ENCODE measurements at places on chromosomes 7 and 10.

- ATAC-seq, result no peak
Measured at GRCh38 chr10:19658131-19658530, 158.1 kb upstream of the PLXDC2 start.

GRCh38 chr7:20681258-20681882 lies 65.9 kb downstream of the ABCB5 start:
- ATAC-seq, result no peak

DNA sequence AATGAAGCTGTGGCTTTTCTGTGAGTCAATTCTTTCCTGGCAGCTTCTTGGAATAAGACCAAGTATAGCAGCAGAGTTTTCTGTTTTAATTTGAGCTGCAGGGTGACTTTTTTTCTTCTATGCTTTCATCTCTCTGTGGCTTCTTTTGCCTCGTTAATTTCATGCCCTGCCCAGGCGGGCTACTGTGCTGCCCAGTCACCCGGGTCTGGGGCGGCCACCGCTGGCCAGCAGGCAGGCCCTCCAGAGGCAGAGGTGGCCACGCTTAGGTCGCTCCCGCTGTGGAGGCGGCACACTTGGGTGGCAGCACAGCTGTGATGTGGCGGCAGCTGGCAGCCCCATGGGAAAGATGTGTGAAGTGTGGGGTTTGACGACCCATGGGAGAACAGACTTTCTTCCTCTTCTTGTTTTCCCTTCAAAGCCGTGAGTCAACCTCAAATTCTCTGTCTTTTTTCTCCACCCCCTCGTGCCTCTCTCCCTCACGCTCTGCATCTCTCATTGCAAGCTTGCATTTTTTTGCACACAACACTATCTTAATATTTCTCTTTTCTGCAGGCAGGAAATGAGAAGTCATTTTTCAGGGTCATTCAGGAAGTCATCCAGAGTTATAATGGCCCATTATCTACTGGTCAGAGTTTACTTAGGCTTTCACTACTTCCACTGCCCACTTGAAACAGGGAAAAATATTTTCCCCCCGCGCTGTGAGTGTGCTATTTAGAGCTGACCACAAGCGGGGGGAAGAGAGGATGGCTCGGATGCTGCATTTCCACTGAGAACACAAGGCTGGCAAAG lies 67.8 kb downstream of the EGFR start:
- ATAC-seq, result peak; percentile 70

- ATAC-seq, result no peak
Measured at GRCh38 chr7:24912424-24912823, 67.6 kb downstream of the OSBPL3 start.

GRCh38 chr10:68109331-68109730 lies at the start of gene MYPN:
MYPN (plus strand) TSS chr10:68109488; CDS start chr10:68121439, 11,951 bp downstream.
- ATAC-seq, result no peak

GRCh38 chr7:18464830-18465229 lies 30.7 kb upstream of the HDAC9 start:
- ATAC-seq, result no peak

DNA sequence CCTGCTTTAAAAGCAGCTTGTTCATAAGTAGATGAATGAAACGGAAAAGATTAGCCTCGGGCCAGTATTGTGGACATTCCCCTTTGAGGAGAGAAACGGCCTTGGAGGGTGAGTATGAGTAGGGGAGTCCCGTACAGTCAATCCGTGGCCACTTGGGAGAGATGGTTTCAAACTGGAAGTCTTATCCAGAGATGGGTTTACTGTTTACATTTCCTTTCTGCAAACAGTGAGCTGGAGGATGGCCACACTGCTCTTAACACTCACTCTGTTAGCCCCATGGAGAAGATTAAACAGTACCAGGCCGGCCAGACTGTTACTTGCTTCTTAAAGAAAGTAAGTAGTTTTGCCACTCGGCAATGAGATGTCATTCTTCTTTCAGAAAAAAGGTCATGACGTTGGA lies 20.3 kb downstream of the CALHM2 start:
- ATAC-seq, result no peak

- ATAC-seq, result peak; percentile 56
Measured at GRCh38 chr7:26200038-26200443, 505 bp downstream of the HNRNPA2B1 start.

- ATAC-seq, result no peak
Measured at GRCh38 chr7:17030559-17030958, 148.8 kb upstream of the AGR3 start.

DNA sequence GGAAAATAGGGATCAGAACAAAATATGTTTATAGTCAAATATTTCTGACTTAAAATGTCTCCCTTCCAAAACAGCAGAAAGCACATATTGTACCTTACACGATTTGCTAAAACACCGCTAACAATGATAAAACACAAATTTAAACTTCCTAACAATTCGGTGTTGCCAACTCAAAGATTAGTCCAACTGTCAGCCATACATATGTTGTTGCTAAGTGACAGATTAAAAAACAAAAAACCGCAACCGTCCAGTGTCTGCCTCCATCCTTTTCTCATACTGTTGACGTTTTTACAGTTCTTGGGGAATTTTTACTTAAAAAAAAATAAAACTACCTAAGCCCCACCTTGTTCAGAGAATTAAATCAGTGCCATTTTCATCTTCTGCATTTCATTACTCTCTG lies 118.0 kb downstream of the RAB11FIP2 start:
- no peak for ATAC-seq

DNA sequence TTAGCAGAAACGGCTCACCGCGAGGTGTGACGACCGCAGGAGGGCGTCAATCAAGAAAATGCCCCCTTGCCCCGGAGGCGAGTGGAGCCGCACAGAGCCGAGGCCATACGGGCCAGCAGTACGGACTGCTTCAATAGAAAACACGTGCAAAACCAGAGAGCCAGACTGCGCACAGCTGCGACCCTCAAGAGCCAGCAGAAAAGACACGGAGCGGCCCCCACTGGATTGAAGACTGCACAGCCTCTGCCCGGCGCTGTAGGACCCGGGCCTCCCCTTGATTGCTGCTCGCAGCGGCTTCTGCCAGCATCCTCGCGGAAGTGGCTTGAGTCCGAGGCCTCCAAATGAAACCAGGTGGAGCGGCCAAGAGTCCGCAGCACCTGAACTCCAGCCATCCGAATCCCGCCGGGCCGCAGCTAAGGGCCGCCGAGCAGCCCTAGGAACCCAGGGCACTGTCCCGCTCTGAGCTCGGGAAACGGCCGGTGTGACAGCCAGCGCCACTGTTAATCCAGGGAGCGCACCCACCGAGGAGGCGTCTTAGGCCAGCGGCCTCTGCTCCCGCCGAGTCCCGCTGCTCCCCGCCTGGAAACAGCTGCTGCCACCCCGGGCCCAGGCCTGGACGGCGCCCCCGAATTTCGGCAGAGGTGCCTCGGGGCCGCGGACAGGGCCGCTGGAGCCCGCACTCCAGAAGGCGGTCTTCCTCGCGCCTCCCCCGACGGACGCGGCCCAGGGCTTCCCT lies 660 bp upstream of the HHEX start:
- ATAC-seq, result peak; percentile 76

DNA sequence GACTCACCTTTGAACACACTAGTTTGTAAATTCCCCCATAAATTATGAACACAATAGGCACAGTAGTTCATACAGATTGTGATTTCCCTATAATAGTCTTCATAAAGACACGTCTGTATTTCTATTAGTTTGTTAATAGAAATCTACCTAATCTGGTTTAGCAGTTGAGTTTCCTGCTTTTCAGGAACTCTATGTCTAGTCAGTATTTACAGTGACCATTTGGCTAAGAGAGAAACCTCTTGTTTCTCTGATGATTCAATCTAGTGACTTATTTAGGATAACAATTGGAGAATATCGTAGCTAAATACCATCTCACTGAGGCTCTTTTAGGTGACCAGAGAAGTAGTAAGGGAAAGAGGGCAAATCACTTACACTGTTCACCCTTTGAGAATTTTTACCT lies 5.9 kb upstream of the HERPUD2 start:
- no peak for ATAC-seq

DNA sequence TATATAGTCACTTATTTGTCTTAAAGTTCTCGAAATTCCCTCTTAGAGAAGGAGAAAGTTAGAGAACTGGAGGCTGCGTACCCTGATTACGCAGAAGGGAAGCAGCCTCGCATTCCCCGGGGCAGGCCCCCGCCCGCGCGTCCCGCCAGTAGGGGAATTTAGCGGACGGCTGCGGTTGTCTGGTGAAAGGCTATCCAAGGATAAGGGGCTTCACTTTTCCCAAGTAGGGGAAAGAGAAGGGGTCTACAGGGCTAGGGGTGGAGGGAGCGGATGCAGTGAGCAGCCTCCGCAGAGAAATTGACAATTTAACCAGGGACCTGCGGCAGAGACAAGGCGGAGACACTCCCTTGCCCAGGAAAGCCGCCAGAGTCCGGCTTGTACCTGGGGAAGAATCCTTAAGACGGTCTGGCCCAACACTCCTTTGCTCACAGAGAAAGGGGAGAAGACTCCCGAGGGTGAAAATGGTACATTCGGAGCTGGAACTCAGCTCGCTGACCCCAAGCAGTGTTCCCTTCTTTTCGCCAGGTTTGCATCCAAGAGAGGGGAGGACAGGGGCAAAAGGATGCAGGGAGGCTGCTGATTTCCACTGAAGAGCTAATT lies 994 bp upstream of the MAGI2 start:
- ATAC-seq, result peak; percentile 45

- ATAC-seq, result peak; percentile 74
Measured at GRCh38 chr7:105389088-105389650, 448 bp upstream of the SRPK2 start.

DNA sequence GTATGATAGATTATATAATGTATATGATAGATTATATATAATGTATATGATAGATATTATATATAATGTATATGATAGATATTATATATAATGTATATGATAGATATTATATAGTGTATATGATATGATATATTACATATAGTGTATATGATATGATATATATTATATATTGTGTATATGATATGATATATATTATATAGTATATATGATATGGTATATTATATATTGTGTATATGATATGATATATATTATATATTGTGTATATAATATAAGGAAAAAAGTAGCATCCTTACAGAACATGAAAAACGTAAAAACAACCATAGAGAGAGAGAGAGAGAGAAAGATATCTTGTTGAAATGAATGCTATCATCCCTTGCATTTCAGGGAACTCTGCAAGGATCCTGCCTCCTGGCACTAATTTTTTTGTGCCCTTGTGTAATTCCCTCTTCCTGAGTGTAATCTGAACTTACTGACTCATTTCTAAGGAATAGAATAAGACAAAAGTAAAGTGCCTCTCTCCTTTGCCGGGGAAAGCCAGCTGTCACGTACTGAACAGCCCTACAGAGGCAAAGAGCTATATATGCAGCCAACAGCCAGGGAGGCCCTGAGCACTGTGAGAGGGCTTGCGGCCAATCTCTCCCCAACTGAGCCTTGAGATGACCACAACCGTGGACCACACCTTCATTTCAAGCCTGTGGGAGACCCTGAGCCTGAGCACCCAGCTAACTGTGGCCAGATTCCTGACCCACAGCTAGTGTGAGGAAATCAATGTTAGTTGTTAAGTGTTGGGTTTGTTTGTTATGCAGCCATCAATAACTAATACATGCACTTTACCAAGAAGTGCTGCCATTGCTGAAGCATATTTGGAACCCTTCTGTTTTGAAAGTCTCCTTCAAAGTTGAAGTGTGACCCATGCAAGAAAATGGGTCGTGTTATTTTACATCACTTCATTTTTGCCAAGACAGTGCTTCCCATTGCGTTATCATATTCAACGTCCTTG lies 61.1 kb upstream of the EZH2 start:
- peak; percentile 34 for ATAC-seq

GRCh38 chr10:69973678-69974077 lies 79.0 kb upstream of the MACROH2A2 start:
- no peak for ATAC-seq

GRCh38 chr10:90363799-90364483 lies 493.9 kb downstream of the HTR7 start:
- no peak for ATAC-seq

DNA sequence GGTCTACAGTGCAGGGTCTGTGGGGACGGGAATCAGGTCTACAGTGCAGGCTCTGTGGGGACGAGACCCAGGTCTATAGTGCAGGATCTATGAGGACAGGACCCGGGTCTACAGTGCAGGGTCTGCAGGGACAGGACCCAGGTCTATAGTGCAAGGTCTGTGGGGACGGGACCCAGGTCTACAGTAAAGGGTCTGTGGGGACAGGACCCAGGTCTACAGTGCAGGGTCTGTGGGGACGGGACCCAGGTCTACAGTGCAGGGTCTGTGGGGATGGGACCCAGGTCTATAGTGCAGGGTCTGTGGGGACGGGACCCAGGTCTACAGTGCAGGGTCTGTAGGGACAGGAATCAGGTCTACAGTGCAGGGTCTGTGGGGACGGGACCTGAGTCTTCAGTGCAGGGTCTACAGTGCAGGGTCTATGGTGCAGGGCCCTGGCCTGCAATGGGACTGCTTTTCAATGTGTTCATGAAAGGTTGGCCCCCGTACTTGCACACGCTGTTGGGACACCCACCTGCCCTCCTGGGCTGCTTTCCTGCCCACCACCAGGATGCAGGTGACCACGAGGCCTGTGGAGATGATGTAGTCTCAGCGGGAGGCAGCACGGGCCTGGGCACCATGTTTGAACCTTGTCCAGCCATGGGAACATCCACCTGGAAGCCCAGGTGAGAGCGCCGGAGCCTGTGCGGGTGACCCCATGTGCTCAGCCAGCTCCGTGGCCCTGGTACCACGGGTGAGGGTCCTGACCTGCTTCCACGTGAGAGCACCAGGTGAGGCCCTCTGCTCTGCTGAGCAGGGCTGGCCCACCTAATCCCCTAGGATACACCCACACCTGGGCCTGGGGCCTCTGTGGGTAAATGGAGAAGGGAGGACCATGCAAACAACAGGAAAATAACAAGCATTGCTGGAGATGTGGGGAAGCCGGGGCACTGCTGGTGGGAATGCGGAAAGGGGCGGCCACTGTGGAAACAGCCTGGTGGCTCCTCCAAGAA lies 91.4 kb upstream of the DIP2C start:
- no peak for ATAC-seq

- no peak for ATAC-seq
Measured at GRCh38 chr7:26910221-26910620, 45.8 kb upstream of the SKAP2 start.

DNA sequence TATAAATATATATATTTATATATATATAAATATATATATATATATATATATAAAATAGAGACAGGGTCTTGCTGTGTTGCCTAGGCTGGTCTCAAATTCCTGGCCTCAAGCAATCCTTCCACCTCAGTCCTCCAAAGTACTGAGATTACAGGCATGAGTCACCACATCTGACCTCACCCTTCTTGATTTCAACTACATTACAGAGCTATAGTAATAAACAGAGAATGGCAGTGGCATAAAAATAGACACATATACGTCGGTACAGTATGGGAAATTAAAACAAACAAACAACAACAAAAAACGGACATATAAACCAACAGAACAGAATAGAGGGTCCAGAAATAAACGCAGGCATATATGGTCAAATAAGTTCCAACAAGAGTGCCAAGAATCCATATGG lies 77.6 kb upstream of the PPP1R3A start:
- no peak for ATAC-seq

- no peak for ATAC-seq
Measured at GRCh38 chr10:22570733-22571430, 143.5 kb downstream of the PIP4K2A start.

GRCh38 chr7:133481676-133482075 lies 228.8 kb downstream of the EXOC4 start:
- peak; percentile 96 for ATAC-seq

GRCh38 chr10:89275383-89275782 lies 23.8 kb upstream of the LIPA start:
- ATAC-seq, result no peak
